Large intestine (tissue), 12 donors: ENCODE measurements at places on chromosomes 6 and 20. TPM values are rescaled to one million over a fixed set of nuclear protein-coding genes. Genes with fewer than 3 reads are reported as not detected.

Gene STX7
- 78.6 TPM for polyA plus RNA-seq

Gene FGD2
- polyA plus RNA-seq = 15.5 TPM

Gene HLA-DMA
- 25.4 TPM for polyA plus RNA-seq

Gene ESF1
- polyA plus RNA-seq = 20.0 TPM

Gene HLA-DRB1
- 159 TPM for polyA plus RNA-seq
